ENCODE measurements at places on chromosomes 12 and 14.

DNA sequence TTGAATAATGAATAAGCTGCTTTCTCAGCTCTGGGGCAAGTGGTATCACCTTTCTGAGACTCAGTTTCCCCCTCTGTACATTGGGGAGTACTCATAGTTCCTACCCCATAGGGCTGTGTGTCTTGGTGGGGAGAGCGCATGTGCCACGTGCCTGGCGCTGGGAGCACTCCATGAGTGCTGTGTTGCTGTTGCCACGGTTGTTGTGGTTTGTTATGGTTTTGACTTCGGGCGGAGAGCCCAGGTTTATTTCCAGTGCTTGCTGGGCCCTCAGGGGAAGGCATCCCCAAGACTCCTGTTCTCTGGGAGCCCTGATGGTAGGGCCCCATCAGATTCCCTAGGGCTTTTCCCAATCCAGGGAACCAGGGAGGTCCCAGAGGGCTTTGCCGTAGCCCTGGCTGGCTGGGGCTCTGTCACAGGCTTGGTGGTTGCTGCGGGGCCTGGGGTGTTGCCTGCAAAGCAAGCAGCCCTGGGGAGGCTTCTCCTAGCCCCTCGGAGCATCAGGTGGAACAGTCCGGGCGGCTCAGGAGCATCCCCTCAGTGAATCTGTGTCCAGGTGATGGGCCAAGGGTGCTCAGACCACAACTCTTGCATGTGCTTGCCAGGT is 18.6 kb downstream of the SH2B3 start:
- no peak for DNase-seq

- peak; percentile 63 for DNase-seq
Measured at GRCh38 chr12:113174461-113175384, 10.6 kb downstream of the DDX54 start.

DNA sequence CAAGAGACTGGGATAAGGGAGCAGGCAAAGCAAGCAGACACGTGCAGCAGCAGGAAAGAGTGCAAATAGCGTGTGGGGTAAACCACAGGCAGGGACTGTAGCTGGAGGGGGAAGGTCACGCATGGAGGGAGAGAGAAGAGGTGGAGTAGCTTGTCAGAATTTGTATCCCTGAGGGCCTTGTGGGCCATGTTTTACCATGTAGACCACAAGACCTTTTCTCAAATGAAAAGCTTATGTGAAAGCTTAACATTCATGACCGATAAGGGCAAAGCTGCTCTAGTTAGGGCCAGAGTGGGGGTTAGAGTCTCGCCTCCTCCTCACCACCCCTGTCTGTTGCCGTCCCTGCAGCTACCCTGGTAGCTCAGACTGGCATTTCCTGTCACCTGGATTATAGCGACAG is 152.9 kb upstream of the E2F7 start:
- no peak for DNase-seq

GRCh38 chr14:24938593-24938992 is 111.4 kb downstream of the STXBP6 start:
- no peak for DNase-seq

DNA sequence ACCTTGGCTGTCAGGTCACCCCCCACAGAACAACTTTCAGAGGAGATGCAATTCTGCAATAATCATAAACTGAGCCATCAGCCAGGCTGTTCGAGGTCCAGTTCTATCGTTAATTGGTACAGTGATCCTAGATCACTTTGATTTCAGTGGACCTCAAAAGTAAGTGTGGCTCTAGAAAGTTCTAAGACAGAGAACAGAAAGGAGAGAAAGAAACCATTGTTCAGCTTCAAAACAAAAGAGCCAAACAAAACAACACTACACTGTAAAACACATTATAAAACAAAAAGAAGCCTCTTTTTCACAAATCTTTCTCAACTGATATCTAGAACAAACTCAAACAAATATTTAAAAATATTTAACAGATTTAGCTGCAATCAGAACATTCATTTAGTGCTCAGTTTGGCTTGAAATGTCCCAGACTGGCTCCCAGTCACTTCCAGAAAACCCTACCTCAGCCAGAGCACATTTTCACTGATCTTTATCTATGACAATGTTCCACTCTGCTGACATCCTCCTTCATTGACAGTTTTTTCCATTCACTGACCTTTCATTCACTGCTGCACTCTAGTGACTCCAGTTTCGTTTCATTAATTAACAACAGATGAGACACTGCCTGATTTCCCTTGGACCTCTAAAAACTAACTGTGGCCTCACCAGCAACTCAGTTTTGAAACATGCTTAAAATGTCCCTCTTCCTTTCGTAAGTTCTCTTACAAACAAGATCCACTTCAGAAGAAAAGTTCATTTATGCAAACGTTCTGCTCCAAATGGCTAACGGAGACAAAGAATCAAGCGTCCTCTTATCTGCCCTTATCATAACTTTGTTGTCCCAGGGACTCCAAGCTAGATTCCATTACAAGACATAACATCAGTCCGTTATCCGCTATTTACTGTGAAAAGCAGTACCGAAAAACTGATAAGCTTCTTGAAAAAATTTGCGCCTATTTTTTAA is 56.8 kb downstream of the DUSP16 start:
- no peak for DNase-seq

GRCh38 chr12:31205054-31205453 is 120.9 kb downstream of the SINHCAF start:
- DNase-seq: no peak

DNA sequence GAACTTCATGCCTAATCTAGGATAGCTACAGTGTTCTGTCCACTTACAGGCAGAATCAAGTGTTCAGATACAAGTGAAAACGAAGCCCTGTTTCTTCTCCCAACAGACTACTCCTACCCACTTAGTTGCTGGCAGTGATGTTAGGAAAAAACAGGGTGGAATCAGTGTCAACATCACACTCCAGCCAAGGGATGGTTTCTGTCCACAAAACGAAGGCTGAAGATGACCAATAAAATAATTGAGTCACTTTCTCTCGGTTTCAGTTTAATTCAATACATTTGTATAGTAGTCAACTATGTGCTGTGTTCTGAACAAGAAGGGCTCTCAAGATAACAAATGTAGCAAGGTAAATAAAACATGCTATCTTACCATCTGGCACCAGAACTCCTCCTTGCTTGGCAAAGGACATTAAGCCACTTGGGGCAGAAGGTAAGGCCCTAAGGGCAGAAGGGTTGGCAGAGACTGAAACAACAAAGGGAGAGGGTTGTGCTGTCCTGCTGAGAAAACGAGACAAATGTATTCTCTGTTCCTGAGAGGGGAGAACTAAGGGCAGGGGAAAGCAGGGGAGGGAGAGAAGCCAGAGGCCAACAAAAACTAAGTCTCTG is 393.6 kb downstream of the DPF3 start:
- DNase-seq: no peak

- no peak for DNase-seq
Measured at GRCh38 chr14:93895023-93895604, 32.0 kb upstream of the FAM181A start.

All from mesothelial cell of epicardium (in vitro differentiated cells).